ENCODE measurements at places on chromosomes 6 and 20.

- ATAC-seq: peak; percentile 59
Observed at GRCh38 chr6:109102762-109103161, 7.5 kb downstream of the CEP57L1 start.

DNA sequence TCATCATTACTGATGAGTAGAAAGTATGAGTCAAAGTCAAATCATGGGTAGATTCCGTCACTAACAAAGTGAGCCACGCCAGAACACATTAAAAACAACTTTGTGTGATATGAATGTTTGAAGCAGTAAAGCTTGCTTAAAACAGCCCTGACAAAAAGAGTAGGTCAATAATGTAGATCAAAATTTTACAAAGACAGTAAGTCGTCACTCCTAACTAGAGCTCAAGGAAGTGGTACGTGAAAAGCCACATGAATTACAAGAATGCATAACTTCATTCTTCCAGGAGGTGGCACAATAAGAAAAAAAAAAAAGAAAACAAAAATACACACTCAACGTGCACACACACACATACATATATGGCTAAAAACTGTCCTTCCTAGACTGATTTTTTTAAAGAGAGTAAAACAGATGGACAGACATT lies 69.9 kb downstream of the HACE1 start:
- ATAC-seq: peak; percentile 81

GRCh38 chr20:15921930-15922329 lies 651.3 kb downstream of the KIF16B start:
- no peak for ATAC-seq

- ATAC-seq: no peak
Observed at GRCh38 chr6:101000341-101000740, 119.2 kb upstream of the ASCC3 start.

GRCh38 chr6:121550491-121551010 lies 115.1 kb downstream of the GJA1 start:
- ATAC-seq: 0 out of 3 replicates have a peak, but pooled peaks have one; percentile 20

DNA sequence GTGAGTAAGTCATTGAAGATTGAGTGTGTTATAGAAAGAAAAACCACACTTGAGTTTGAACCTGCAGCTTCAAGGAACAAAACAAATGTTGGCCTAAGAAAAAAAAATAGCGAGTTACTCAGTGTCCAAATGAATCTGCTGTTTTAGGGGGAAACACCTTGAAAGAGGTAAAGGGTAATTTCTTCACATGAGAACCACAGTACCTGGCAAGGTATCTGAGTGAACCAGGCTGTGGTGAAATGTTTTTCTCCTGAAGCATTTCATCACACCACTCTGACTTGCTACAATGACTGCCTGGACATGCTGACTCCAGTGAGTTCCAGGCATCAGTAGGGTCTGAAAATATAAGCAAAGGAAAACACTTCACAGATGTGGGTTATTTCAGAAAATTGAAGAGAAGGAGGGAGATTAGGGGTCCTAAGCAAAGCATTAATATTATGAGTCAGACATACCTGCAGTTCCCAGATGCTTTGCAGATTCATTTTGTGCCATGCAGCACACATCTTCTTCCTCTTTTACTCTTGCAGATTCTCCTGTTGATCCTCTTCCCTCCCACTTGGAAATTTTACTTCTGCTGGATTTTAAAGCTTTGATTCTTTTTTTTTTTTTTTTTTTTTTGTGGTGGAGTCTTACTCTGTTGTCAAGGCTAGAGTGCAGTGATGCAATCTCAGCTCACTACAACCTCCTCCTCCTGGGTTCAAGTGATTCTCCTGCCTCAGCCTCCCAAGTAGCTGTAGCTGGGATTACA lies 206.2 kb upstream of the SGK1 start:
- ATAC-seq: no peak

DNA sequence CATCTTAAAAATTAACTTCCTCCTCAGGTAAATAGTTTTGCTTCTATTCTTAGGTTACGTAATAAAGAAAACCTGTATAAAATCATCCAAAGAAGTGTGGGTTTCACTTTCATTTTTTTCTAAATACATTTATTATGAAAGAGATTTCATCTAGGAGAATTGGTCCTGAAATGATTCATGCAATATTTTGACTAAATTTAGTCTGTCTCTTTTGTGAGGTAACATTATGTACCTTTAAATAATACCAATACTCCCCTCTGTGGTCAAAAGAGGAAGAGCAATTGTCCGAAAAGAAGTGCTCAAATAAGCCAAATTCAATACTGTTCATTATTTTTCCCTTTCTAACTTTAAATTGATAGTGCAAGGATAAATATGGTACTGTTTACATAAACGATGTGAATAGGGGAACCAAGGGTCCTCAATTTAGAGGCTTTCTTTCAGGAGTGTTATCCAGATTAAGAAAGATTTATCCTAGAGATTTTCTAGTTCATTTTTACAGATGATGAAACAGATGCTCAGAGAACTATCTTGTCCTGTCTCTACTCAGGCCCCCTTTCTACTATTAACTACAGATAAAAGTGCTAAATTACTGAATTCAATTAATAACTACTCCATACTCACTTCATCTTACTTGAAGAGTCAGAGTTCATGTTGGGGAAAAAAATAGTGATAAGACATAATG lies 26.2 kb downstream of the CYP39A1 start:
- peak; percentile 63 for ATAC-seq

GRCh38 chr6:33082702-33083101 lies 6.9 kb downstream of the HLA-DPB1 start:
- peak; percentile 62 for ATAC-seq

DNA sequence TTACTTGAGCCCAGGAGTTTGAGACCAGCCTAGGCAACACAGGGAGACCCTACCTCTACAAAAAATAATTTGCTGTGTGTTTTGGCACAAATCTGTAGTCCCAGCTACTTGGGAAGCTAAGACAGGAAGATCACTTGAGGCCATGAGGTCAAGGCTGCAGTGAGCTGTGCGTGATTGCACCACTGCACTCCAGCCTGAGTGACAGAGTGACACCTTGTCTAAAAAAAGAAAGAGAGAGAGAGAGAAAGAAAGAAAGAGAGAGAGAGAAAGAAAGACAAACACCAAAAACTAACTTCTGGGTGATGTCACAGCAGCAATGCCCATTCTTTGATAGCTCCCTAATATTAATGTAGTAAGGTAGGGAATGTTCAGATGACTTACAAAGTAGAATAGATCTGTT lies 20.4 kb downstream of the USP49 start:
- no peak for ATAC-seq

All from SK-N-SH treated with all-trans-retinoic acid at 6 μM for 48 hours (cell line).